ENCODE measurements at places on chromosomes 2 and 18.

DNA sequence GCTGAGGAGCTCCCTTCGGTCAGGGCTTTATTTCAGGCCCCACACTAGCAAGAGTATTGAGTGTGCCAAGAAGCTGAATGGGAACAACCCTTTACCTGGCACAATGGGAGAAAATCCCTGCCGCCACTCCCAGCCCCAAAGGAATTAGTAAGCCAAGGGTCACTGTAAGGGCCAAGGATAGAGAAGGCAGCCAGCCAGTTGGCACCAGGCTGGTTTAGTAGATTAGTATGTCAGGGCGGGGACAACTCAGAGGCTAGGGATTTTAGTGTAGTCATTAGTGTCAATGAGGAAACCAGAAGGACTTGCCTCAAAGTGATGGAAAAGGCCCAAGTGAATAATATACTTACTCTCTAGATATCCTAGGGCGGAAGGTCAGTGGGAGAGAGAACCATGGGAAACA lies 34.9 kb upstream of the CYP26B1 start:
- DNase-seq, result no peak

DNA sequence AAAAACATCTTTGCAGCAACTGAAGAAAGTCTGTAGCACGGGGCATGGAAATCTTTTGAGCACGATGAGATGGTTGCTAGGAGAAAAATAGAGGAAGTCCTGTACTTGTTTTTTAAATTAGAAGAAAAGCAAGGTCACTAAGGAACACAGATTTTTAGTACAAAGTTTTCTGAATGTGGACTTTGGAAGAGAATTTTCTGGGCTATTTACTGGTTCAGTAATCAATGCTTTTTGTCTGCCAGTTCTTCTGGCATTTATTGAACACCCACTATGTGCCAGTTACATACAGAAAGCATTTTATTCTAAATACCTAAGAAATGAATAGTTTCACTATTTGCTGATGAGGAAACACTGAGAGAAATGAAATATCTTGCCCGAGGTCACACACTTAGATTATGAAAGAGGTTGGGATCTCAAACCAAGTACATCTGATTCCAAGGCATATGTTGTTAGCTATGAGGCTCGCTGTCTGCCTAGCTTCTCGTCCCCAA lies 15.6 kb upstream of the MAP3K20 start:
- DNase-seq, result no peak

GRCh38 chr2:70514612-70515055 lies 39.0 kb downstream of the TGFA start:
- no peak for DNase-seq

- DNase-seq, result no peak
Measured at GRCh38 chr2:52563151-52563550, 1204.5 kb upstream of the CHAC2 start.

- no peak for DNase-seq
Measured at GRCh38 chr2:110818767-110819481, 86.6 kb downstream of the ACOXL start.

GRCh38 chr18:23992089-23992940 lies 22.2 kb upstream of the TTC39C start:
- DNase-seq, result no peak

GRCh38 chr18:11850821-11851145 lies 430 bp upstream of the CHMP1B start:
- DNase-seq, result peak; percentile 28

GRCh38 chr2:105843476-105844374 lies 99.0 kb downstream of the NCK2 start:
- no peak for DNase-seq

DNA sequence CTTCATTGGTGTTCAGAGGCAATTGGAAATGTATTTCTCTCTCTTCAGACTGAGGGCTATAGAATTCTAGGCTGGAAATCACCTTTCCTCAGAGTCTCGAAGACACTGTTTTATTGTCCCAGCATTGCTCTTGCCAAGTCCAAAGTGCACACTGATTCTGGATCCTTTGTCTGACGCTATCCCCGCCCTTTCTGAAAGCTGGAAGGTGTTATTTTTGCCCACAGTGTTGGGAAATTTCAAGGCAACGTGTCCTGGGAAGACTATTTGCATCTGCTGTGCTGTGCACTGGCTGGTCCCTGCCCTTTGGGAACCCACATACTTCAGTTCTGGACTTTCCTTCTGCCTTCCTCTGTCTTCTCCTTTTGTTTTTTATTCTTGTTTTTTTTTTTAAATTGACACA lies 190.8 kb downstream of the SH3BP4 start:
- DNase-seq, result no peak

GRCh38 chr2:197322724-197323720 lies 12.4 kb upstream of the ANKRD44 start:
- DNase-seq, result no peak

DNA sequence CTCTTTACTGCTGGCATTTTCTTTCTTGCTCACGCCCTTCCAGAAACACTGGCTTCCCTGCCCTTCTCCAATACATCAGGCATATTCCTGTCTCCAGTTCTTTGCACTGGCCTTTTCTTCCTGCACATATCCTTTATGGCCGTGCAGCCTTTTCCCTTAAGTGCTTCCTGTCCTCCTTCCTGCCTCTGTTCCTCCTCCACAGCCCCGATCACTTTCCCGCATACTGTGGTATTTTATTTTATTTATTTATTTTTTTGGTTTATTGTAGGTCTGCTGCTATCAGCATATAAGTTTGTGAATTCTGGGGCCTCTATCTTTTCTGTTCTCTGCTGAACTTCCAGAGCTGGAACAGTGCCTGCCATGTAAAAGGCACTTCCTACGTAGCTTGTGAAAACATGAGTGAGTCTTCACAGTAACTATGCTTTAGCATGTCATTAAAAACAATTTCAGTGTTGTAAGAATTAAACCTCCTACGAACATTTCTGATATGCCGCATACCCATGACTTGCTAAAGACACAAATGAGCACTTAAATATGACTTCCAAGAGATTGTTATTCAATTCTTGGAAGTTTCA lies 289.1 kb downstream of the TRIB2 start:
- DNase-seq, result no peak

GRCh38 chr18:27887711-27888495 lies 289.0 kb downstream of the CDH2 start:
- no peak for DNase-seq

DNA sequence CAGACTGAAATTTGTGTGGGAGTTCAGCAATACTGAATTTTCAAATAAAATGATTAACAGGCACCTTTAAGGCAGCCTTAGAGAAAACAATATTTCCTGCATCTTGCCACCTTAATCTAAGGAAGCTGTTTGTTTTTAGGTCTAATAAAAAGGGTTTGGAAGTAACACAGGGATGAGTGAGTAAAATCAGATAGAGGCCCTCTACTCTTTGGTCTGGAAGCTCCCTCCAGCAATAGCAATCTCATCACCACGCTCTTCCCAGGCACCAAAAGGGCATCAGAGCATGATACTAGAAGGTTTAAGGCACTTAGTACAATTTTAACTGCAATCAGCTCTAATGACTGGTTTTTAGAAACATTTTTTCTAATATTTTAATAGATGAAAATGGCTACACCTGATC lies 155.6 kb downstream of the VWC2L start:
- no peak for DNase-seq

DNA sequence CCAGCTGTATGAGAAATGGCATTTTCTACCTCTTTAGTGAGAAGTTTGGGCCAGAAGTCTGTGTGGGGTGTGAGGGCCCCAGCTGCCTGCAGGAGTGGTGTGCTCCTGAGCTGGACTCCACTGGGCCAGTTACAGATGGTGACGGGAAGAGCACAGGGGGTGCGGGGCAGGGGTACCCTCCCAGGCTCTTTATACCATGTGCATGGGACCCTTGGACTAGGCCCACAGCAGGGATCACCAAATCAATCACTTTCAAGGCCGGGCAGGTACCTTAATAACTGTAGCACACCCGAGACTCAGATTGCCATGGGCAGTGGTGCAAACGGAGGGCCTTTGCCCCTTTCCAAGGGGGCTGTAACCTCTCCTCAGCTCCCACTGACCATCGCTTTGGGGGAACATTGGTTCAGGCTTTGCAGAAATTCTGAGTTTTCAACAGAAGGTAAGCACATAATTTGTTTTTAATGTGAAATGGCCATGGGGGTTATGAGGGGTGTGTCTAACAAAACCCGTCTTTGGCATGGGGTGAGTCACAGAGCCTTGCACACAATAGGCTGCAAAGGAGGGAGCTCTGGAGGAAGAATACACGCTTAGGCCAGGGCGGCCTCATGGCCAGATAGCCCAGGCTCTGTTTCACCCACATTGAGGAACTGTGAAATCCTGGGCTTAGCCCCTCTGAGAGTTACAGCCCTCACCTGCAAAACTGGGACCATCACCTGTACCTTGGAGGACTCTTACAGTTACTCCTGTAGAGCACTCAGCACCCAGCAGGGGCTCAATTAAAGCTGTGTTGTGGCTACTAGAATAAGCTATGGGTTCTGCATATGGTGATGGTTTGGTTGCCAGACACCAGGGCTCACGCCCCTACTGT lies 141.0 kb upstream of the BCL2L11 start:
- DNase-seq, result no peak

- peak; percentile 72 for DNase-seq
Measured at GRCh38 chr18:48997681-48997984, 46.9 kb upstream of the SMAD7 start.

- no peak for DNase-seq
Measured at GRCh38 chr18:75130591-75131328, 78.2 kb downstream of the PTGR3 start.

DNA sequence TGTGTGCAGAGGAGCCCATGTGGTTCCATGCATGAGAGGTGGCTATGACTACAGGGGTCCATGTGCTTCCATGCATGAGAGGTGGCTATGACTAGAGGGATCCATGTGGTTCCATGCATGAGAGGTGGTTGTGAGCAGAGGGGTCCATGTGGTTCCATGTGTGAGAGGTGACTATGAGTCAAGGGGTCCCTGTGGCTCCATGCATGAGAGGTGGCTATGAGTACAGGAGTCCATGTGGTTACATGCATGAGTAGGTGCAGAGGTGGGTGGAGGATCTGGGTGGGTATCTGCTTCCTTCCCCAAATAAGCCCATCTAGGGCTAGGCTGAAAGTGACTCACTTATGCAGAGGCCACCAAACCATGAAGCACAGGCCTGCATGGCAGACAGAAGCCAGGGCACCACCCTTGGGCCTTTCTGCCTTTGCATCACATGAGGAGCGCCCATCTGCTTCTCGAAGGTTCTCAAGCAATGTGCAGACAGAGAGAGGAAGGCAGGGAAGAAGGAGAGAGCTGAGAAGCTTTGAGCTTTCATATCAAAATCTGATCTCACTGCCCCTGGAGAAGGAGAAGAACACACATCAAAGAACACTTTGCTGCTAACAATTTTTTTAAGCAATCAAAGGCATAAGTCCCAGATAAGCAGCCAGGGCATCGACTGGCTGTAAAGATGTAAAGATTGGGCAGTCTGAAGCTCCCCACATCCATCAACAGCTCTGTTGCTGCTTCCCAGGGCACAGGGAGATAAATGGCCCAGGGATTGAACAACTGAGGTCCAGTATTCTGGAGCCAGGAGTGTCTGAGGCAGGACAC lies 137.6 kb downstream of the TNS1 start:
- DNase-seq, result no peak

- no peak for DNase-seq
Measured at GRCh38 chr2:136375017-136375901, 257.3 kb upstream of the CXCR4 start.

DNA sequence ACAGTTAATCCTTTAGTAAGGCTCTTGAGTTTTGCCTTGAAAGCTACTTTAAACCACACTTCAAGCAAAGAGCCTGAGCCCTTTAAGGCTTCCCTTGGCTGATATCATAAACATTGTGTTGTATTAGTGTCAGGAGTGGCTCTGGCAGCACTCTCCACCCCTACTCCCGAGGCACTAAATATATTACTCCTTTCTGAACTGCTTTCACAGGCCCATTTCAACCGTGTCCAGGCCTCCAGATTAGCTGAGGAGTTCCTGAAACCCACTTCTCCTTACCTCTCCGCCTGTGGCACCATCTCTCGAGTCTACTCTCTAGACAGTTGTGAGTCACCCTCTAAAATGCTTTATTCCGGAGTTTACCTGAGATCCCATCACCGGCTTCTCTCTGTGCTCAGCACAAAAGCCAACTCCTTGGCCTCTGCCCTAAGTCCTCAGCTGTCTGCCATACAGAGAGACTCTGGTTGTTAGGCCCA lies 14.4 kb upstream of the STON1 start:
- no peak for DNase-seq

DNA sequence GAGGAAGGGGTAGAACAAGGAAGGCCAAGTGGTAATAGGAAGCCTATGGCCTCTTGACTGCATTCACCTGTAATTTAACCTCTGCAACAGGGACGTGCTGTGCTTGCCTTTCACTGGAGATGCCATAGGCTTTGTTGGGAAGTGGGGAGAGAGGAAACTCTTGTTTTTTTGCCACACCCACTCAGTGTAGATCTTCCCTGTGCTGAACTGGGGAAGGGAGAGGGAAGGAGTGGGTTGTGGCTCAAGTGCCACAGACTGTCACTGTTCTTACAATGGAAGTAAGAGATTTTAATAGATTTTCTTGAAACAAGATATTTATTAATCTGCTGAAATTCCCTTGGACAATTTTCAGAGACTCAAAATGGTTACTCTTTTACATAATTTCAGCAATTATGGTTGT lies 127.3 kb downstream of the FAM210A start:
- DNase-seq, result no peak

GRCh38 chr2:163778045-163778781 lies 42.4 kb upstream of the FIGN start:
- peak; percentile 93 for DNase-seq

DNA sequence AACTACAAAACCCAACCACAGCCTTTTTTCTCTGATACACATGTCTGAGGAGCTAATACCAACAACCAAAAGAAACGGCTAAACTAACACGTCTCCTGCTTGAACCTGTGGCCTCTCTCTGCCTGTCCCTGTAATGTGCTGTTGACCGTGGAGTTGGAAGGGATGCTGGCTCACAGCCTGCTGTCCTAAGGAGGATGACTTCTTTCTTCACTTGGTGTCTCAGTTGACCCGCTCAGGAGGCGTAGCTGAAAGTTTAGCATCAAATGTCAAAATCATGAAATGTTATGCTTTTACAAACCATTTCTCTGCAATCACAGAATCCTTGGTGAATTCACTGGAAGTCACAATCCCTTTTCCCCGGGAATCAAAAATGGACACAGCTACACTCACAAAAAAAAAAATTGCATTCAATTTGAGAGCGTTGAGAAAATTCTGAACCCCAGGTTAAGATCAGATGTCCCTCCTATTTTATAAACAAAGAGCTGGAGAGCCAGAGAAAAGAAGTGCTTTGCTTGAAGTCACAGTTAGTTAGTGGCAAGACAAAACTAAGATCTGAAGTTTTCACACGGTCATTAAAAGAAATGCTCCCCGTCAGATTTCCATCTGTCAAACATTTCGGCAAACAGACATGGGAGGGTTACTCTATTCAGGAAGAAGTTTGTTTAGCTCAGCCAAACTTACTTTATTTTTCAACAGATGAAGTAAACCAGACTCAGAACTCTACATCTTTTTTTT lies 74.3 kb downstream of the IRS1 start:
- DNase-seq, result no peak

- no peak for DNase-seq
Measured at GRCh38 chr18:74155276-74155675, 7.0 kb downstream of the TIMM21 start.
